ENCODE measurements at places on chromosomes 2 and 18.
A peak's percentile ranks its signal among the peaks of the same experiment; 100 is the strongest.

DNA sequence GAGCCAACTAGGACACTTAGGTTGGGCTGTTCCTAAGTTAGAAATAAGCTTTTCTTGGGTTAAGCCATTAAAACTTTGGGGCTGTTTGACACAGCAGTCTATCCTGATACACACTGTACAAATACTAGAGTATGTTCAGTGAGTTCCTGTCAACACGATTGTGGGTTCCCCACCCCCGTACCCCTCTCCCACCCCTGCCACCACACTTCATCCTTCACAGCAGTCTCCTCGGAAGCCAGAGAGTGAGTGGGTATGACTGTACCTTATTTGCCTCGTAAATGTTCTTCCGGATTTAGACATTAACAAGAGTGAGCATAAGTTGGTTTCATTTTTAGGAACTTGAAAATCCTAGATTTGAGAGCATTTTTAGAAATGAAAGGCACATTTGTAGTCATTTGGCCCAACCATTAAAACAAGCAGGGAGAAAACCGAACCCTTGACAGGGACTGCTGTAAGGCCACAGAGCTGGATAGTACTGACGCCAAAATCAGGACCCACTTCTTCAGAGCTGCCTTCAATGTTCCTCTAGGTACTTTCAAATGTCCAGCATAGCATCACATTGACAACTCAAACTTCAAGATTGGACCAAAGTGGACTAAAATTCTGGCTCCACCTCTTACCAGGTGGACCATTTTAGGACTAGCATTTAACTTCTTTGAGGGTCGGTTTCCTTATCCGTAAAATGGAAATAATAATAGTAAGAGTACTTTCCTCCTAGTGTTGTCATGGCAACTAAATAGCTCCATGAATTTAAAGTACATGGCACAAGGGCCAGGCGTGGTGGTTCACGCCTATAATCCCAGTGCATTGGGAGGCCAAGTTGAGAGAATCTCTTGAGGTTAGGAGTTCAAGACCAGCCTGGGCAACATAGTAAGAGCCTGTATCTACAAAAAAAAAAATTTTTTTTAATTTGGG, 166.3 kb upstream of the SERTAD2 start:
- peak; percentile 53 for DNase-seq

GRCh38 chr2:238169048-238169707, 10.4 kb downstream of the ERFE start:
- no peak for DNase-seq

- DNase-seq: no peak
Observed at GRCh38 chr2:102424754-102425153, 1.8 kb downstream of the IL18RAP start.

DNA sequence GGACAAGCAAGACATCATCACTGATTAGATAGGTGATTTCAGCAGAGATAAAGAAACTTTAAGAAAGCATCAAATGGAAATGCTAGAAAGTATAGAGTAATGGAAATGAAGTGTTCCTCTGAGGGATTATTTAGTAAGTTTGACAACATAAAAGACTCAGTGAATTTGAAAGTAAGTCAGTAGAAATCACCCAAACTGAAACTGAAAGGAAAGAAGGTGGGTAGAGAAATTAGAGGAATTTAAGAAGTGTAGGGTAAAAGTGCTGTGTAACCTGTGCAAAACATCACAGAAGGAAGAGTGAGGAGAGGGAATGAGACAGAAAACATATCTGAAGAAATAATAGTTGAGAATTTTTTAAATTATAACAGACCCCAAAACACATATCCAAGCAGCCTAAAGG, 343.1 kb downstream of the CBLN2 start:
- DNase-seq: no peak

GRCh38 chr18:48033790-48034650, 103.6 kb upstream of the SMAD2 start:
- DNase-seq: no peak

DNA sequence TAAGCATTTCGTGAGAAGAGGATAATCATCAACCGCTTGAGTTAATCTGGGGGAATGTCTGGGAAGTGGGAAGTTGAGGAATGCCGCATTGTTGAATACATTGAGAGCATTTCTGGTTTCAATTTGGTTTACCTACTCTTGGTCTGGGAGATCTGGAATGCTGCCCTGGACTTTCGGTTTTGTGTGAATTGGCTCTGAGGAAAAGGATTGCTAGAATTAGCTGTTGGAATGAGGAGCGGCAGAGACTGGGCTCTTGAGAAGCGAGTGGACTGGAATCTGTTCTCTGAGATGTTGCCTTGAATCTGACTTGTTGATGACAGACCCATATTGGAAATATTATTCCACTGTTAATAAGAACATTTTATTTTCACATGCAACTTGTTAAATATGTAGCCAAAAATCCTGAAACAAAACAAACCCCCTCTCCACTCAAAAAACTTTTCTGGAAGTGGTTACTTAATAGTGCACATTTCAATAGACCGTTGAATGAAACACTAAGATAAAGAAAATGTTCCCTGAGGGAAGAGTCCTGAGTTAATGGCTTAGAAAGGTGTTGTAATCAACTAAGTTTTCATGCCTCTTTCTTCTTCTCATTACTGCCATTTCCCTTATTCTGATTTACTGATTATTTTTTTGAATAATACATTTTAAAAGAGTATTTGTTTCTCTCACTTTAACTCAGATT, 50.8 kb downstream of the PTPRM start:
- no peak for DNase-seq

- DNase-seq: no peak
Observed at GRCh38 chr2:98134172-98135005, 47.4 kb downstream of the VWA3B start.

DNA sequence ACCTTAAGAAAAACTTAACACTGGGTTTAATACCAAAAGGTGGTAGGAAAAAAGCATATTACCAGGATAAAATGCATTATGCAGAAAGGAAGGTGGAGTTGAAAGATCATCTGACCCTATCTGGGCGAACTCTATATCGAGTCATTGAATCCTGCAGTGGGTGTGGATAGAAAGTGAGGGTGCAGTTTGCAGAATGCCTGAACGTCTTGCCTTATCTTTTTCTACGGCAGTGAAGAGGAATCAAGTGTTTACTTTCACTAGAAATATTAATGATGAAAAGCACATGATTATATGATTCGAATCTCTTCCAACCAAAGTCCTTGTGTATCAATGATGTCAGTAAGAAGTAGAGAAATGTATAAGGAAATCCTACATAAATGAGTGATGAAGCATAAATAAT, 4.3 kb upstream of the CAVIN2 start:
- no peak for DNase-seq

DNA sequence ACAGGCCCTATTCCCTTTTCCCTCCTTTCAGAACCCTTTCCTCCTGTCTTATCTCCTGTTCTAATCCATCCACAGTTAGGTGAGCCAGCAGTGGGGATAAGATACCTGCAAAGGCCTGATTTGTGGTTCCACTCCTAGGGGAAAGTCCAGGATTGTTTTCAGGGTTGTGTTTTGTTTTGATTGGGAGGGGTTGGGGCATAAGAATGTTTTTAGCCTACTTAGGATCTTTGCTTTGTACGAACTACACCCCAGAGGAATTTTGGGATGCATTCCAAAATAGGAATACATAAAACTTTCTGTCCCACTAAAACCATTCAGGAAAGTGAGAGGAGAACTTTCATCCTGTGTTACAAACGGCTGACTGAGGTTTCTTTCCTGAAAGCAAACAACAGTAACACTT, 150.8 kb upstream of the PGAP1 start:
- no peak for DNase-seq

- DNase-seq: no peak
Observed at GRCh38 chr2:192119536-192119935, 75.2 kb downstream of the TMEFF2 start.

DNA sequence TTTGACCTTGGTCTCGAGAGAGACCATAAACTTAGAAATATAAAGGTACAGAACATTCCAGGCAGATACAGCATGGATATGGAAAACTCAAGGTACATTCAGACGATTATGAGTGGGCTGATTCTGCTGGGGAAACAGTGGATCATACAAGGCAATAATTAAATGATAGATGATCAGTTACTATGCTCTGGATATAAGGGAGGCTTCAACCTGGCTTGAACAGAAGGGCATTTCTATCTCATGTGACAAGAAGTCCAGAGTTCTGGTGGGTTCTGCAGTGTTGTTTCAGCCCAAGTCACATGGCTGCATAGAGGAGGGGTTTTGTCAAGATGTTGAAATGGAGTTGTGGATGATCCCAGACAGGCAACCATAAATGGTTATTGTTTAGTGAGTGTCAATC, 23.5 kb downstream of the MYO5B start:
- no peak for DNase-seq
